ENCODE measurements at places on chromosomes 6 and 20. TPM values are rescaled to one million over a fixed set of nuclear protein-coding genes. Genes with fewer than 3 reads are reported as not detected.

- no peak for DNase-seq
- no peaks in the 10 kb centered on the region for H3K4me1 ChIP-seq
- no peaks in the 10 kb centered on the region for H3K27me3 ChIP-seq
- no peaks in the 10 kb centered on the region for H3K36me3 ChIP-seq
- H3K27ac ChIP-seq, result no peak overlapping the region
Measured at GRCh38 chr6:161755080-161755479, 481.2 kb upstream of the AGPAT4 start.

DNA sequence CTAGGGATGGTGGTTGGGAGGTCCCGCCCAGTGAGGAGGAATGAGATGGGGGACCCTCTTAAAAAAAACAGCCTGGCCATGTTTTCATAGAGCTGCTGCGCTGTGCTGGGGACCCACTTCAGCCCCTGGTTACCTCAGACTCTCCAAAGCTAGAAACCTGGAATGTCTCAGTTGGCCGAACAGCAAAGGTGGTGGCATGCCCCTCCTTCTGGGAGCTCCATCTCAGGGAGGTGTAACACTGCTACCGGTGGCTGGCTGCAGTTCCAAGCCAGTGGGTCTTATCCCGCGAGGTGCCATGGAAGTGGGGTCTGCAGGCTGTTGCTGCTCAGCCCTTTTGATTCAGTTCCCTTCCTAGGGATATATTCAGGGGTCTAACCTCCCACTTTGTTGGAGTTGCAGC is 35.7 kb upstream of the TFB1M start:
- no peaks in the 10 kb centered on the region for H3K4me1 ChIP-seq
- DNase-seq, result no peak
- H3K27me3 ChIP-seq, result no peaks in the 10 kb centered on the region
- no peak overlapping the region for H3K4me3 ChIP-seq
- no peak overlapping the region for H3K27ac ChIP-seq

- H3K27ac ChIP-seq, result peak overlapping the region; percentile 37
- DNase-seq, result peak; percentile 48
- peaks cover 14% of the 10 kb centered on the region for H3K4me1 ChIP-seq
- H3K4me3 ChIP-seq, result no peak overlapping the region
- no peaks in the 10 kb centered on the region for H3K27me3 ChIP-seq
Measured at GRCh38 chr6:12196326-12196936, 93.7 kb upstream of the EDN1 start.

- H3K36me3 ChIP-seq, result no peaks in the 10 kb centered on the region
- H3K27ac ChIP-seq, result no peak overlapping the region
- no peak overlapping the region for H3K4me3 ChIP-seq
- DNase-seq, result no peak
- H3K27me3 ChIP-seq, result peaks cover 5% of the 10 kb centered on the region
- H3K4me1 ChIP-seq, result no peaks in the 10 kb centered on the region
Measured at GRCh38 chr20:44432618-44433577, 42.8 kb upstream of the TTPAL start.

The HDGFL1 gene
- not detected for total RNA-seq

Data from SJSA1 (cell line).